NCI-H69 (cell line): ENCODE measurements at places on chromosomes 1 and 21.
A peak's percentile ranks its signal among the peaks of the same experiment; 100 is the strongest.

DNA sequence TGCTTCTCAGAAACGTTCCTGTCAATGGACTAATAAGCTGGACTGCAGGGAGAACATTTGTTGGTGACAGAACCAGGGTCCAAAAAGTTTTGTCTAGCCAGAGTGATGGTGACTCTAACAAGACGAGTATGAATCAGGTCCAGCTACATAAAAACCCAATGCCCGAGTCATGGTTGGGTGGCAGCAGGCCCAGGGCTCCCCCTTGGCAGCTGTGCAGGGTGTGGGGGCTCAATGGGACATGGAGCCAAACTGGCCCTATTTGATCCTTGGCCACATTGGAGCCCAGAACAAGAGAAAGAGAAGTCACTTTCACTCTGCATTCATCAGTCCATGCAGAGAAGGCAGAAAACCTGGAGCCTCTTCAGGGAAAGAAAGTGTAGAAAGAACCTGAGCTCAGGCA is 37.9 kb upstream of the TENT5C start:
- DNase-seq, result no peak

GRCh38 chr1:239775466-239775865 is 316.2 kb upstream of the FMN2 start:
- no peak for DNase-seq

- peak; percentile 54 for DNase-seq
These were observed 137.4 kb upstream of the USP25 start for GRCh38 chr21:15592271-15592860.

DNA sequence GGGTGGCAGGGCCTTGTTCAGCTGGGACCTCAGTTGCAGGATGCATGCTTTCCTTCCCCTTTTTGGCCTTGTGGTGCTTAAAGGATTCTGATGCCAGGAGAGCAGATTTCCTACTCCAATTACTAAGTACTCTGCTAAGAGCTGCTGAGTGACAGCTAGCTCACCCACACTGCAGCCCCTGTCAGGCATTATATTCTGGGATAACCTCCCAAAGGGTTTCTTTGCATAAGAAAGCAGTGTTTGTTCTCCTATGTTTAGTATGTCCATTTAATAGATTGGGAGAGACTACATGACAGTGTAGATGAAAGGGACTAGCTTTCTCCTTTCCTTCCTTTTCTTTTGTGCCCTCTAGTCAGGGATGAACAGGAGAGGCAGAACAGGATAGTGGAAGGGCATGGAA is 100.7 kb downstream of the FAM78B start:
- no peak for DNase-seq

DNA sequence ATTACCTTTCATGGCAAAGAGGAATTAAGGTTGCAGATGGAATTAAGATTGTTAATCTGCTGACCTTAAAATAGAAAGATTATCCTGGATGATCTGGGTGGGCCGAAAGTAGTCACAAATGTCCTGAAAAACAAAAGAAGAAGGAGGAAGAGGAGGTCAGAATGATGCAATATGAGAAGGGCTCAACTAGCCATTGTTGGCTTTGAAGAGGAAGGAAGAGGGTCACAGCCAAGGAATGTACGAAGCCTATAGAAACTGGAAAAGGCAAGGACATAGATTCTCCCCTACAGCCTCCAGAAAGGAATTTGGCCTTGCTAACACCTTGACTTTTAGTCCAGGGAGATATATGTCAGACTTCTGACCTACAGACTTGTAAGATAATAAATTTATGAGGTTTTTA is 39.4 kb upstream of the FMOD start:
- no peak for DNase-seq
